ENCODE measurements at places on chromosomes 5 and 9. TPM values are rescaled to one million over a fixed set of nuclear protein-coding genes. Genes with fewer than 3 reads are reported as not detected.

GABRA1 gene
- total RNA-seq, result 25.3 TPM

DNA sequence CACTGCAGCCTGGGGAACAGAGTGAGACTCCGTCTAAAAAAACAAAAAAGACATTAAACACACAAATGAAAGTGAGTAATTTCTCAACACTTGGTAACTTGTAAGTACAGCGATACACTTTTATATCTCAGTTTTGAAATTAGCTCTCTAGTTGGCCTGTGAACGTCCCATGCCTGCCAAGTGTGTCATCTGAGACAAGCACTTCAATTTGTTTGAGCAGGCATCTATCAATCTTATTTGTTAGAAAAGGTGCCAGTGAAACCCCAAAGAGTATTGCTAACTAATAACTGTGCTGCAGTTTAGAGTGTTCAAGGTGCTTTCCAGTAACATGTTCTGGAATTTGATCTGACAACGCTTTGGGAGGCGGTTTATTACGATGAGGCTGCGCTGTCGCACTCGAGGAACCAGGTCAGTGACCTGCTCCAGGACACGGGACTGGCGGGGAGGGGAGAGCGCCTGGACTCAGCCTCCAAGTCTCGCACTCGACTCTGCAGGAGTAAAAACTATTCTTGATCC, 1.1 kb upstream of the SPIN1 start:
- no peaks in the 10 kb centered on the region for H3K27me3 ChIP-seq
- no peaks in the 10 kb centered on the region for H3K36me3 ChIP-seq

- H3K4me1 ChIP-seq, result no peaks in the 10 kb centered on the region
- no peak overlapping the region for H3K4me3 ChIP-seq
- no peaks in the 10 kb centered on the region for H3K27me3 ChIP-seq
- DNase-seq, result no peak
- no peak overlapping the region for H3K27ac ChIP-seq
Observed at GRCh38 chr9:83656032-83656680, 33.2 kb downstream of the IDNK start.

DNA sequence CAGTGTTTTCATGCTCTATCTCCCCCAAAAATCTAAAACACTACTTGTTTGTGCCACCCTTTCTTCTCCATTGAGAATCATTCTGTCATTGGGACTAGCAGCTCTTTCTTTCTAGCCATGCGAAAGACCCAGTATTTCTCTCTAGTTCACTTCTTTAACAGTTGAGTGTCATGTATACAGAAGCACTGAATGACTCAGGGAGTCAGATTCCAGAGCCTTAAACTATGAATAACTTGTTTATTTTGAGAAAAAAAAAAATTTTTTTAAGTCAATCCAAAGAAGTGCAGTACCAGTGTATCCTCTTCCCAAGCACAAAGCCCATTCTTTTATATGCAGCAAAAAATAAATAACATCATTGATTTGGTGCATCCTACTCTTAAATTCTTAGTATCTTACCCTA, 415.4 kb upstream of the GRAMD2B start:
- no peaks in the 10 kb centered on the region for H3K4me1 ChIP-seq
- no peak overlapping the region for H3K27ac ChIP-seq
- DNase-seq, result no peak

DNA sequence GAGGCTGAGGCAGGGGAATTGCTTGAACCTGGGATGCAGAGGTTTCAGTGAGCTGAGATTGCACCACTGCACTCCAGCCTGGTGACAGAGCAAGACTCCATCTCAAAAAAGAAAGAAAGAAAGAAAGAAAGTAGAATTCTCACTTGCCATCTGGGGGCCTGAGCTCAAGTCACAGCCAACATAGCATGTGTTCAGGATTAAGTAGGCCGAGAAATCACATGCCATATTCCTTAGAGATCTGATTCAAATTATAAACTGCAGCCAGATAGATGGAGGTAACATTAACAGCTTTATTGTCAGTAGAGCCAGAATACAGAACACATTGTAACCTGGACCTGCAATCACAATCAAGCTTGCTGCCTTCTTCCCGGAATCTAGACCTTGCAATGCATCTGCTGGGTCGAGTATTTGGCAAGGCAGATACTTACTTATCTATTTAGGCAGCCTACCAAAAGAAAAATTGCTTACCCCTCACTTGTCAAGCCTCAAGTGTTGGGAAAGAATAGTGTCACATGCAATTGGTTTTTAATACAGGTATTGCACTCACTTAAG, 173.7 kb downstream of the CPLANE1 start:
- DNase-seq, result no peak
- H3K27ac ChIP-seq, result no peak overlapping the region
- no peaks in the 10 kb centered on the region for H3K27me3 ChIP-seq
- H3K36me3 ChIP-seq, result no peaks in the 10 kb centered on the region

PCDHB14 gene
- total RNA-seq, result 10.4 TPM

DNA sequence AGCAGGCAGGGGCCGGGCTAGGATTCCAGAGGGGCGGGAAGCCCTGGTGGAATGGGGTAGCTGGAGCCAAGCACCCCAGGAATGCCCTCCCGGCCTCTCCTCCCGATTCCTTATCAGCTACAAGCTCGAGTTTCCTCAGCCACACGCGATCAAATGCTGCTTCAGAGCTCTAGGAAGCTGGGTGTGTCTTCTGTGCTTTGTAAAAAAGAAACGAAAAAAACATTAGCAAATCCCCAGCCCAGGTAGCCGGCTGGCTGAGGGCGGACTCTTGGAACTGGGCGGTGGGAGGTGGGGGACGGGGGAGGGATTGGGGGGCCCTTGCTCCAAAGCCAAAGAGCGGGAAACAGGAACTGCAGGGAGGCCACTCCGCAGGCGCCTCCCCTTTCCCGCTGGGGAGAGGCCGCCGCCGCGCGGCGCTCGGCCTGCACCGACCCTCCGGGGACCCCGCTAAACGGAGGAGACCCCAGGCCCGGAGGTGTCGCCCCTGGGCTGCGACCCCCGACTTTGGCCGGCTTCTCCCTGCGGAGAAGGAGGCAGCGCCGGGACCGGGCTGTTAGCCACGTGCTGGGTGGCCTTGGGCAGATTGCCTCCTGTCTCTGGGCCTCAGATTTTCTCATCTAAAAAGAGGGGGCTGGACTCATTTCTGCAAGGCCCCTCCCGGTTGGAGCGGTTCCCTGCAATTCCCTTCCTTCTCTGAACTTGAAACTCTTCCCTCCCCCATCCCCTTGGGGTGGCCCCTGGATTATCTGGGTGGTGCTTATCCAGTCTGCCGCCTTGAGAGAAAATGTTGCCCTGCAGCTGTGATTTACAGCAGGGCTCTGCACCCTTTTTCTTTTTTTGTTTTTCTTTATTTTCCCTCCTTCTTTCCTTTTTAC, 40.9 kb upstream of the FABP6 start:
- no peak overlapping the region for H3K27ac ChIP-seq
- H3K4me1 ChIP-seq, result peaks cover 10% of the 10 kb centered on the region
- no peaks in the 10 kb centered on the region for H3K36me3 ChIP-seq
- no peaks in the 10 kb centered on the region for H3K27me3 ChIP-seq

CDX1 gene
- total RNA-seq, result 0.28 TPM

- H3K4me3 ChIP-seq, result peak overlapping the region; percentile 55
- peaks cover 44% of the 10 kb centered on the region for H3K4me1 ChIP-seq
- no peaks in the 10 kb centered on the region for H3K27me3 ChIP-seq
Observed at GRCh38 chr5:14145435-14146334, 2.5 kb downstream of the TRIO start.

DNA sequence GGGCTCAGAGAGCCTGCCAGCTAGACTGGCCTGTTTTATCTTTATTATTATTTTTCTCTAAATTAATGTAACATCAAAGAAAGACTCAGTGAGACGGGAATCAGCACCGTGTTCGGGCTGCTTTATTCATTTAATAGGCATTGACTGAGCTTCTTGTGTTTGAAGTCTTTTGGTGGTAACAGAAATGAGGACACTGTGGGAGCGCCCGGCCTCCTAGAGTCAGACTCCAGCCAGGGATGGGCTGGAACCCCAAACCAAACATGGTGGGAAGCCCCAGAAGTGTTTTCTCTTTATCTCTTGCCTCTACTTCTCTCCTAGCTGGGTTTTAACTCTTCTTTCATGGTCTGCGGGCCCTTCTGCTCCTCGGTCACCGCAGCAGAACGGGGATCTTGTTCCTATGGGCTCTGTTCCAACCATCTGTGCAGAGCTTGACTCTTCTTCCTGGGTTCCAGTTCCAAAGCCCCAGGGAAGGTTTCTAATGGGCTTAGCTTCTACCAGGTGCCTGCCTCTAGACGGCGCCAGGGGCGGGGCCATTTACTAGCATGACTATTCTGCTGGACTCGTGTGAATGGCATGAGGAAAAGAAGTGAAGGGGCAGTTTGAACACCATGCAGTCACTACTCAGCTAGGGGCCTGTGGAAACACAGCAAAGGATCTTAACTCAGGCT, 123.8 kb downstream of the FGF18 start:
- H3K27ac ChIP-seq, result no peak overlapping the region
- no peaks in the 10 kb centered on the region for H3K36me3 ChIP-seq
- no peaks in the 10 kb centered on the region for H3K4me1 ChIP-seq
- no peak overlapping the region for H3K4me3 ChIP-seq
- DNase-seq, result no peak
- H3K27me3 ChIP-seq, result no peaks in the 10 kb centered on the region

GRCh38 chr5:133287500-133287899, 235.7 kb downstream of the HSPA4 start:
- no peak for DNase-seq
- H3K27me3 ChIP-seq, result no peaks in the 10 kb centered on the region
- no peak overlapping the region for H3K27ac ChIP-seq
- no peaks in the 10 kb centered on the region for H3K36me3 ChIP-seq
- no peak overlapping the region for H3K4me3 ChIP-seq

IL7R gene
- total RNA-seq, result 1.3 TPM
